Pancreas (tissue), 10 donors: ENCODE measurements at places on chromosomes 2 and 18. TPM values are rescaled to one million over a fixed set of nuclear protein-coding genes. Genes with fewer than 3 reads are reported as not detected.

TLX2 gene
- 0.12 TPM for polyA plus RNA-seq

DNA sequence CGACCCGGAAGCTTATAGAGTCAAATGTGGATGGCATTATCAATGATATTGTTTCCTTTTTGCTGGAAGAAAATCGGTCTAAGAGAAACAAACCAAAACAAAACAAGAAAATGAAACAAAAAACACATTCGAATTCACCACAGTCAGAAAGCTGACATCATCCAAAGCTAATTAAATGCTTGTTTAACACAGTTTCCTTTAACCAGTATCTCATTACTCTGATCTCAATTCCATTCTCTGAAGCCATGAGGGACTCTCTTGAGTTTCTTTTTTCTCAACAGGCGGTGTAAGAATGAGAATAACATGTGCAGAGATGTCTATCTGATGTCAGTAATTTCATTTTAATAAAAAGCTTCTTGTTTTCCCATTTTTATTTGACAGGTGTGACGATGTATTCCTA, 1448.3 kb upstream of the DDX18 start:
- H3K27ac ChIP-seq, result no peak overlapping the region
- no peaks in the 10 kb centered on the region for H3K27me3 ChIP-seq
- H3K36me3 ChIP-seq, result no peaks in the 10 kb centered on the region
- DNase-seq, result no peak
- no peaks in the 10 kb centered on the region for H3K4me1 ChIP-seq
- H3K4me3 ChIP-seq, result no peak overlapping the region

GRCh38 chr2:29910960-29911359, 10.4 kb downstream of the ALK start:
- no peak overlapping the region for H3K27ac ChIP-seq
- no peaks in the 10 kb centered on the region for H3K27me3 ChIP-seq
- no peak for DNase-seq
- no peaks in the 10 kb centered on the region for H3K4me1 ChIP-seq

- no peaks in the 10 kb centered on the region for H3K4me1 ChIP-seq
- no peaks in the 10 kb centered on the region for H3K36me3 ChIP-seq
- H3K27ac ChIP-seq, result no peak overlapping the region
These were observed 72.7 kb upstream of the CTAGE1 start for GRCh38 chr18:22490429-22490846.

- H3K4me3 ChIP-seq, result no peak overlapping the region
- H3K27ac ChIP-seq, result peak overlapping the region; percentile 20
- H3K27me3 ChIP-seq, result no peaks in the 10 kb centered on the region
- DNase-seq, result no peak
- H3K4me1 ChIP-seq, result peaks cover 11% of the 10 kb centered on the region
- no peaks in the 10 kb centered on the region for H3K36me3 ChIP-seq
These were observed 202.2 kb downstream of the TRIB2 start for GRCh38 chr2:12918835-12919445.
